ENCODE measurements at places on chromosomes 5 and 9.

- DNase-seq, result no peak
Observed at GRCh38 chr5:111068213-111068612, 3.3 kb upstream of the TSLP start.

DNA sequence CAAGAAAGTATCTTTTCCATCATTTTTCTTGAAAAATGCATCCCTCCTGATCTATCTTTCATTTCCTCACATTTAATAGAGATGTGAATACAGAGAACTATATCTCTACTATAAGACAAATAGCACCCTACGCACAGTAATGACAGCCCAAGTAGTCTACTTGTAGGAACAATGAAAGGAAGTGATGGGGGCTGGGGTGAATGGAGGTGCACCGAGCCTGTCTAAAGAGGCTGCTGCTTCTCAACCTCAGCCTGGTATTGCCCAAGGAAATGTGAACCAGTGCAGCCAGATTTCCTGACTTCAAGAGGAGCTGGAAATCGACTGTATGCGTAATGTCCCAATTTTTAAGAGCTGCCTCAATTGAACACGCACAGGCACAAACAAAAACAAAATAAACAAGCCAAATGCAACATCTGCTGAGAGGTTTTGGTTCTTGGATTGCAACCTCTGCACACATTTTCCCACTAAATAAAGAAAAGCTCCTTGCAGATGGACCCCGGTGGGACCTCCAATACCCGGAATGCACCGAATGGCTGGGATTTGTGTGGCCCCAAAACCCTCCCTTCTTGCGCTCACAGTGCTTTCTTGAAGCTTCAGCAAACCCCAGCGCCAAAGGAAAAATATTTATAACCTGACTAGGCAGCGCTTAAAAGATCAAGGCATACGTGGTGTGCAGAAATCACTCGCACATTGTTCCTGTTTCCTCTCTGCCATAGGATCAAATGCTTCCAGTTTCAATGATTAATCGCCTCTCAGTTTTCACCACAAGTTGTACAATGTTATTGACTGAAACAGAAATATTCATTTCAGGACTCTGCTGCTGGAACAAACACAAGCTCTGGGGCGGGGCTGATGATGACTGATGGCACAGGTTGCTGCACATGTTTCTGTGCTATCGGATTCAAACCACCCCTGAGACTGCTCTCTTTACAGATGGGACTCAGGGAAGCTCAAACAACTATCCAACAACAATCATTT lies 68.3 kb downstream of the KCNIP1 start:
- no peak for DNase-seq

DNA sequence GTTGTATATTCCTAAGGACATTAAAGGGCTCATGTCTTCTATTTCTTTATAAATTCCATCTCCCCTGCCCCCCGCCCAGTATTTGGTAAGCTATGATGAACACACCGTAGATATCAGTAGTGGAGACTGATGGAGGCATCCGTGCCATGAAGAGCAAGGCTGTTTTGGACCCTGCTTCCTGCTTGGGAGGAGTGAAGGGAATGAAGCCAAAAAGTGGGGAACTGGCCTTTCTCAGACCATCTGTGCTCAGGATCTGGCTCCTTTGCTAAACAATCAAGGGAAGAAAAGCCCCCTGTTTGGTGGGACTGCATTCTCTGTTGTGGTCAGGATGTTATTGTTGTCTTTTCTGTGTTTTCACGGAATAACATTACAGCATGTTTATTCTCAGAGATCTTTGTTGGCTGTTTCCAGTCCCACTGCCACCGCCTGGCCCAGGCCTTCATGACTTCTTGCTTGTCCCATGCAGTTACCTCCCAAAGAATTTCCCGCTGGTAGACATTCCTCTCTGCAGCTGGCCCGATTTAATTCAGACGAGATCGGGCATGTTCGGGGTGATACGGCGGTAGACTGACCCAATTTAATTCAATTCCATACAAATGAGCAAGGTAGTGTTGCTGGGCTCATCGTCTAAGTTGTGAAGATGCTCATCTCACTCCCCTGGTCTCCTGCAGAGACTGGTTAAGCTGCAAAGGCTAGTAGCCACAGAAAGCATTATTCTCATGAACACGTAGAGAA lies 31.4 kb upstream of the ANKH start:
- no peak for DNase-seq

- DNase-seq, result peak; percentile 57
Observed at GRCh38 chr5:1118738-1119137, 6.9 kb upstream of the SLC12A7 start.

GRCh38 chr5:134708301-134708700 lies 30.0 kb upstream of the CAMLG start:
- DNase-seq, result no peak

GRCh38 chr9:21711504-21711903 lies 90.9 kb upstream of the MTAP start:
- no peak for DNase-seq

DNA sequence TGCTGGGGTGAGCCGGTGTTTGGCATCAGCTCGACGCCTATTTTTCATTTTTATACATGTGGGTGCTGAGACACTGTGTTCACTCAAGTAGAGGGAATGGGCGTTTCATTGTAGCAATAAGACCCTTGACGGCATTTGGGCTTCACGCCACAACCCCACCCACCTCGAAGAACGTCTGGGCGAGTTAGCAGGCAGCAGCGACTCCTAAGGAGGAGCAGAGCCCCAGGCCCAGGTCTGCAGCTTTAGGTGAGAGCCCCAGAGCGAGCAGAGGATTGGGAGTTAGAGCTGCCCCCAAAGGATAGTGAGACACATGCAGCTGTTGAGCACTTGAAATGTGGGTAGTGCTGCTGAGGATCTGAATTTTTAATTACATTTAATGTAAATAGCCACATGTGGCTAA lies 1.6 kb upstream of the ZFP62 start:
- no peak for DNase-seq

- peak; percentile 26 for DNase-seq
Observed at GRCh38 chr9:112299514-112299913, 33.9 kb downstream of the PTBP3 start.

GRCh38 chr5:111742177-111742994 lies 14.6 kb downstream of the NREP start:
- DNase-seq, result peak; percentile 61

DNA sequence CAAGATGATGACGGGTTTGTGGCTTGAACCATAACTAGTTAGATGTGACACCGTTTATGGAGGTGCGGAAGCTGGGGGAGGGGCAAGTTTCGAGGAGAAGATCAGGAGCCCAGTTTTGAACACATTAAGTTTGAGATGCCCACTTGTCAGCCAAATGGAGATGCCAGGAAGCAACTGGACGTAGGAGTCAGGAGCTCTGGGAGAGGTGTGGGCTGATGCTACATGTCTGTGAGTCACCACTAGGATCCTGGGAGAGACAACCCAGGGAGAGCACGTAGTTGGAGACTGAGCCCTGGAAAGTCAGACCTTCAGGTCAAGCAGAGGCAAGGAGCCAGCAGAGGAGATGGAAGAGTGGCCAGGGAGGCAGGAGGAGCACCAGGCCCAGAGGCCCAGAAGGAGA lies 48.8 kb upstream of the SLC25A51 start:
- DNase-seq, result peak; percentile 70

DNA sequence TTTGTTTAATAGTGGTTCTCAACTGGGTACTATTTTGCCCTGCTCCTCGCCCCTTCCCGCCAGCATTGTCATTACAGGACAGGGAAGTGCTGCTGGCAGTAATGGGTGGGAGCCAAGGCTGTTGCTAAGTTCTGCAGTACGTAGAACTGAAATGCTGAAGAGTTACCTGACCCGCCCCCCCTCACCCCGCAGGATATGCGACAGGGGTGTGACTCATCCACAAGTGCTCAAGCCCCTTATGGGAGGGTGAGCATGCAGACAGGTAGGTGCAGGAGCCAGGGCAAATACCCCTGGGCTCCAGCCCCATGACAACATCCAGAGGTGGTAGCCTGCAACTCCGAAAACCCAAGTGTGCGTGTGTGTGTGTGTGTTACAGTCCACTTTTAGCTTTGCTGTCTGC lies 35.7 kb downstream of the LRRC70 start:
- no peak for DNase-seq

DNA sequence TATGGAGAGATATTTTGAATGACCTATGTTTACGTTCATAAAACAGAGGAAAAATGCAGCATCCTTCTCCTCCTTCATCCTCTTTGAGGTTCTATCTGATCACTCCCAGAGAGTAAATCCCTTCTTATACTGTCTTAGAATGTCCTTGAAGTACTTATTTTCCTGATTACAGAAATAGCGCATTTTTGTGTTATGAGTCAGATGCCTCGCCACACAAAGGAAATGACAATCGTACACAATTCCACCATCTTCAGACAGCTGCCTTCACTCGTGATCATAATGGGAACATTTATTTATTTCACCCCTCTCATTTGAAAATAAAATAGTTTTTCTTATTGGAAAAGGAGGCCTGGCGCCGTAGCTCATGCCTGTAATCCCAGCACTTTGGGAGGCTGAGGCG lies 2.4 kb upstream of the GLT6D1 start:
- DNase-seq, result peak; percentile 49

DNA sequence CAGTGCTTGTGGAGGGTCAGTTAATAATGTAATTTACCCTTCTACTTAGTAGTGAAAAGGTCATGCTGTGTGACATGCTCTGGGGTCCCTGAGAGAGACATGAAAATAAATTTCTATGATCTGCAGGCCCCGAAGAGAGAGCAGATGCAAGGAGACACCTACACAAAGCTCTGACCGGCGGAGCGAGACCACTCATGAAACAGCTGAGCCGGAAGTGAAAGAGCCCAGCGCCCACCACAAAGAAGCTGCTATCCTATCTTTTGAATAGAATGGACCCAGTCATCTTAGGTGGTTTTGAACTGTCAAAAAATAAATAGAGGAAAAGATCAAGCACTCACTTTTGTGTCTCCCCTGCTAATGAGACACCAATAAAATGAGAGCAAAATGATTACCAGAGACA lies 190.0 kb downstream of the MED10 start:
- no peak for DNase-seq

DNA sequence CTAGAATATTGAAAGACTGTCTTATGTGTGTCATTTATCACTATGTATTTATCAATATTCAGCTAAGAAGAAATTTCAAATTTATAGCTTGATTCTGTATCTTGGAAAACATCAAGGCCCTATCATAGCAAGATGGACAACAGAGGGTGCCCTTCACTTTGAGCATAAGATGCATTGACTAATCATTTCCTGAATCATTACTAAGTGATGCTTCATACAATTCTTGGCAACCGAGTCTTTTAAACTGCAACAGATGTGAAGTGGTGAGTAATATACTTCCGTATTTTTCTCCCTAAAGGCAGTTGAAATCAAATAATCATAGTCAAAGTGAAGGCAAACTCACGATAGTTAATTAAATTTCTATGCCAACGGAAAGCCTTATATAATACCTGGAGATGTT lies 318.6 kb upstream of the RGMB start:
- DNase-seq, result peak; percentile 88

- no peak for DNase-seq
Observed at GRCh38 chr9:37921546-37922300, 17.8 kb upstream of the SLC25A51 start.

GRCh38 chr5:554284-554988 lies 30.2 kb upstream of the SLC9A3 start:
- DNase-seq, result no peak

- DNase-seq, result no peak
Observed at GRCh38 chr9:36656842-36657241, 84.1 kb downstream of the MELK start.

DNA sequence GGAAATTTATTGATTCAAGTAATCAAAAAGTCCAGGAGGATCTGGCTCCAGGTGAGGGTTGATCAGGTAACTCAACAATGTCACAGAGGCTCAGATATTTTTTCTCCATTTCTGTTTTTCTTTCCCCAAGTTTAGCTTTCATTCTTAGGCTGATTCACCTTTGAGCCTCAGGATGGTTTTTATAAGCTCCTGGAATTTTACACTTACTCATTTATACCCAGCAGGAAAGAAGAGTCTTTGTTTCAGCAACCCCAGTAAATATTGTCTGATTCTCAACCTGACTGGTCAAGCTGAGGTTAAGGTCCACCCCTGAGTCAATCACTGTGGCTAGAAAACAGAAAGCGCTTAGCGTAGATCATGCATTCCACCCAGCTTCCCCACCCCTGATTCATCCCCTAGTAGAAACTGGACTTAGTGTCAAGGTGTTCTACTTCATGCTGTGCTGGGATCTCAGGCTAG lies 500.6 kb downstream of the KIF4B start:
- DNase-seq, result no peak

DNA sequence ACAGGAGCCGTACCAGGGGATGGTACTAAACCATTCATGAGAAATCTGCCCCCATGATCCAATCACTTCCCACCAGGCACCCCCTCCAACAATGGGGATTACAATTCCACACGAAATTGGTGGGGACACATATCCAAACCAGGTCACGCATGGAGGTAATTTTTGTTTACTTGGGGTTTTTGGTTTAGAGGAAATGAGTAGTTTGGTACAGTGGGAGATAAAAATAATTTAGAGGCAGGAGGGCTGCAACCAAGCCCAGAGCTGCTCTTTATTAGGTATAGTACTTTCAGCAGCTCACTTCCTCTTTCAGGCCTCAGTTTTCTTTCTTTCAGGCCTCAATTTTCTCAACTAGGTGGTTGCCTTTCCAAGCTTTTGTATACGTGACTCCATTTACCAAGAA lies 23.2 kb downstream of the PRUNE2 start:
- DNase-seq, result no peak

Measured in myocyte (in vitro differentiated cells).